ENCODE measurements at places on chromosomes 13 and 19. TPM values are rescaled to one million over a fixed set of nuclear protein-coding genes. Genes with fewer than 3 reads are reported as not detected.

DNA sequence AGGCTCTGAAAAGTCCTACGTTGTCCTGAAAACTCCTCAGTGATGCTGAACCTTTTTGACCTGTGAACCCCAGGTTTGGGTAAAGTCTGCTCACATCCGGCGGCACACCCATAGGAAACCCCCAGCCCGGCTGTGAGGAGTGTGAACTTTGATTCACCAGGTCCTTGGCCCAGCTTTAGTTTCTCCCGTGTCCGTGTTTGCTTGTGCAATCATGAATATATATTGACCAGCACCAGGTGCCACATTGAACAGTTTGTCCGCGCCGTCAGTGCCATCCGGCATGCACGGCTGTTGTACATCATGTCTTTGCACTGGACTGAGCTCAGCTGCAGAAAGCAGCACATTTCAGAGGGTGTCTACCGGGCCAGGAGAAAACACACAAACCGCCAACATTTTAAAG is 45.3 kb downstream of the NFIC start:
- DNase-seq: no peak

The CACNG7 gene
- total RNA-seq: 60.4 TPM

DNA sequence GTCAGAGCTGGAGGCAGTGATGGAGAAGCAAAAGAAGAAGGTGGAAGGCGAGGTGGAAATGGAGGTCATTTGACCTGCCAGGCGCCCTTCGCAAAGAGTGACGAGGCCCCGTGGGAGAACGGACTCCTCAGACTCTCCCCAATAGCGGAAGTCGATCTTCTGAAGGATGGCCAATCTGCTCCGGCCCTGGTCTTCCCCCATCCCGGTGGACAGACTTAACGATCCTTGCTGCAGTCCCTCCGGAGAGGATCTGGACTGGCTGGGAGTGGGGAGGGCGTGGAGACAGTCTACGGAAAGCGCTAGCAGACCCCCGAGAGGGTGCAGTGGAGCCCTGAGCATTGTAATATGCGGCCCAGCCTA is 11.9 kb downstream of the EPS8L1 start:
- DNase-seq: peak; percentile 75

- no peak for DNase-seq
Observed at GRCh38 chr19:7992575-7992974, 12.9 kb downstream of the ELAVL1 start.

DNA sequence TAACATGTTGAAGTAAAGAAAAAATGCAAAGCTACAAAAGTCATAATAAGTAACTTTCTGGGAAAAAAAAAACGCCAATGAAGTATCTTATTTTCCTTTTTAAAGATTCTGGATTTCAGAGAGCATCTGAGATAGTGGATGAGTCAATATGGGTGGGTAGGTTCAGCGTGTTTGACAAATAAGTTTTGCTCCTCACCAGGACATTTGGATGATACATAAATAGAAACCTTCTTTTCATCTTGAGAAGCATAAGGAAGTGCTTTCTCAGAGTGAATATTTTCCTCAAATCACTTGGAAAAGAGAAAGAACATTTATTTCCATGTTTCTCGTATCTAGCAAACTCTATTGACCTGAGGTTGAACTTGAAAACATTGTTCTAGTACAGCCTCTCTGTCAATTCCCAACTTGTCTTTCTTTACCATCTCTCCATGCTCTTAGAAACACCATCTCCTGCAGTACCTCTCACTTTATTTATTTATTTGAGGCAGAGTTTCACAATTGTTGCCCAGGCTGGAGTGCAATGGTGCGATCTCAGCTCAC is 463.2 kb downstream of the KLF5 start:
- no peak for DNase-seq

GRCh38 chr19:49210108-49210900 is 52.7 kb downstream of the TRPM4 start:
- peak; percentile 85 for DNase-seq

The ZNF8 gene
- 24.8 TPM for total RNA-seq

- no peak for DNase-seq
Observed at GRCh38 chr13:34647379-34648150, 294.5 kb upstream of the NBEA start.

GRCh38 chr13:65529541-65529940 is 1700.6 kb downstream of the PCDH9 start:
- no peak for DNase-seq

GRCh38 chr13:35793823-35794222 is 317.3 kb upstream of the MAB21L1 start:
- no peak for DNase-seq

DNA sequence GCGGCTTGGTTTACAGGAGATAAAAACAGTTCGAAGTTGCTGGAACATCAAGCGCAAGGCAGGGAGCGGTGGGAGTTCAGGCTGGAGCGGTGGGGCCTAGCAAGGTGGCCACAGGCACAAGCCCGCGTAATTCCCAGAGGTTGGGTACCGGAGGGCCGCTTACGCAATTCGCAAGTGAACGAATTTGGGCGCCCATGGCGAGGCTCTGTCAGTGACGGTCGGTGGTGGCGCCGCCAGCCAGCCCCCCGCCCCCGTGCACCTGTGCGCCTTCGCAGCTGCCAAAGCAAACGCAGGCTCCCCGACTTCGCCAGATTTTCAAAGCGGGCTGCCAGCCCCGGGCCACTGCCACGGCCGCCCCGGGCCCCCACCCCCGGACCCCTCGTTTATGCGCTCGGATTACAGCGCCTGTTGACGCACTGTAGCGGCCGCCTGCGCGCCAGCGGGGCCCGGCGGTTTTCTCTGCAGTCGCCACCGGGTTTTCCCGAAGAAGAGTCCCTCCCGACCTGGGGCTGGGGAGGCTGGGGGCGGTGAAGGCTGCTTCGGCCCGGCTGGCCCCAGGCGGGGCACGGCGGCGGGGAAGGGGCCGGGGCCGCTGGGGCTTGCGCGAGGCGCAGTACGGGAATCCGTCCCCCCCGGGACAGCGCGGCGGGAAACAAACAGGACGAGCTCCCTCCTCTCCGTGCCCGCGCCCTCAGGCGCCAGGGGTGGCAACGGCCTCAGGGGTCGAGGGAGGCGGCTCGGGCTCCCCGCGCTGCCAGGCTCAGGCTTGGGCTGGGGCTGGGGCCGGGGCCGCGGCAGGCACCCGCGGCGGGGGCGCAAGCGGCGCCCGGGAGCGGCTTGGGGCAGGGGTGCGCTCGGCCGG is 709 bp downstream of the N4BP2L1 start:
- peak; percentile 58 for DNase-seq

The ZNF726 gene
- total RNA-seq: 11.5 TPM

The ARHGAP45 gene
- total RNA-seq: 1.7 TPM

GRCh38 chr19:58409010-58409790 is 751 bp downstream of the ZNF584 start:
- no peak for DNase-seq

The HNRNPM gene
- total RNA-seq: 184 TPM

DNA sequence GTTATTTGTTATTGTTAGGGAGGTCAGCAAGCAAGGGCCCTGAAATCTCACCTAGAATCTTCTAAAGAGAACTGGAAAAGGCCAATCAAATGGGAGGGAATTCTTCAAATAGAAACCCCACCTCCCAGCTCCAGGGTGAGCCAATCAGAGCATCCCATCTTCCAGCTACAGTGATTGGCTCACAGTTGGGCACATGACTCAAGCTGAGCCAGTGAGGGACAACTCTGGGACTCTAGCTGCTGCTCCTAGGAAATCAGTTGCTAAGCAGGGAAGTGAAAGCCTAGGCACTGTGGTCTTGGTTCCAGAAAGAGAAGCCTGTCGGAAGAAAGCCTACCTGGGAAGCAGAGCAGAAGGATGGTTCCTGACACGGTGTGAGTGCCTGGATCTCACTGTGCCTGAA is 13.4 kb downstream of the TM6SF2 start:
- DNase-seq: peak; percentile 50

GRCh38 chr19:7242601-7243258 is 51.5 kb downstream of the INSR start:
- no peak for DNase-seq

DNA sequence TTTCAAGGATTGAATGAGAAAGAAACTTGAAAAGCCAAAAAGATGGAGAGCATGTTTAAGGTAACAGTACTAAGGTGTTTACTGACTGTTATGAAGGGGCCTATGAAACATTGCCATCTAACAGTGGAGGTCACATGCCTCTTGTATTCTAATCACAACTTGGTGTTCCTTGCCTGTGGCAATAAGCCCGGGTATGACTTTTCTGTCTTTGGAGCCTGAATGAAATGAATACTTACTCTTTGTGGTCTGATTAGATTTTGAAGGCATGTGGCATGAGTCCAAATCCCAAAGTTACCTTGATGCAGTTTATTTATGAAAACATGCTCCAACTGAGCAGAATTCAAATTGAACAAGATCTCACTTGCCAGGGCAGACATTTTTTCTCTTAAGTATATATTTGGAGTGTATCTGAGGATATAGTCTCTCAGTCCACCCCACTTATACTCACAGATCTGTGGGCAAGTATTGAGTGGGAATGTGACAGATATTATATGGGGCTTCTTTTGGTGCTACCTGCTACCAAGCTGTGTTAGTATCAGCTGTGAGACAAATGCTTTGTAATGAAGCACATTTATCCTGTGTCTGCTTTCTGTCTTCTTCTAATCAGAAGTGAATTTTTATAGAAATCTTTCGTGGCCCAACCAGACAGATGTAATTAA is 67.5 kb downstream of the B3GLCT start:
- no peak for DNase-seq

The CBLC gene
- total RNA-seq: not detected

- no peak for DNase-seq
Observed at GRCh38 chr13:26219726-26220125, 2.4 kb downstream of the RNF6 start.

GRCh38 chr19:34327851-34328250 is 37.1 kb upstream of the GPI start:
- no peak for DNase-seq

DNA sequence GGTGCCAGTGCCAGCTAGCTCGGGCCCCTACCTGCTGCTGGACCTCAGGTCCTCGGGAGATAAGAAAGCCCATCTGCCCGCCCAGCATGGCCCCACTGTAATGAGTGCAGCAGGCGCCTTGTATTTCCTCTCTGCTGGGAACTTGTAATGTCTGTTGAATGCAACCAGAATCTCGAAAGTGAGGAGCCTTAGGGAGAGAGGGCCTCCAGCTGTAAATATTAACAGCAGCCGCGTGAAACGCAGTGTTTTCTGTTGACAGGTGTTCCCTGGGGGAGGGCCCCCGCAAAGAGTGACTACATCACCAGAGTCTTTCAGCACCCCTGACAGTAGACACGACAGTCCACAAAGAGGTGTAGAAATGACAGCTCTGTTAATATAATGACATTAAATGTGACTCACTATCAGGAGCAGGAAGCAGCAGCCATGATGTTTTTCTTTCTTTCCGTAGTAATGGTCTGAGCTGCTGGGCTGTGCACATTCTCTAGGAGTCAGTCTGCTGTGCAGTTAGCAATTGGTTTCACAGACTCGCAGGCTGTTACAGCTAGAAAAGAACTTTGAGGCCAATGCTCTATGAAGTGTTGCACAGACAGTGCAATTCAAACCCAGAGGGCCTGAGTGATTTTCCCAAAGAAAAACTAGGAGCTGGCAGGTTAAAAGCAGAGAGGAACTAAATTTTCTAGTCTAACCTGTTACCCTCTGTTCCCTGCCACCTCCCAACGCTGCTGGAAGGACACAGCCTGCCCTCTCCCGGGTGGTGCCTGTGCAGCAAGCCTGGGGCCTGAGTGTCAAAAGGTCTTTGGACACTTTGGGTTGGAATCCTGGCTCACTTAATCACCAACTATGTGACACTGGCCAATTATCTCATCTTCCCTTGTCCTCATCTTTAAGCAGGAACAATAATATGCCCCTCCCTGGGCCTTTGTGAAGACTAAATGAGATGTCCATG is 58.6 kb upstream of the WASF3 start:
- DNase-seq: no peak

GRCh38 chr19:4279267-4279529 is 132 bp downstream of the SHD start:
- no peak for DNase-seq

GRCh38 chr19:16175954-16176353 is 2.6 kb upstream of the CIB3 start:
- no peak for DNase-seq

DNA sequence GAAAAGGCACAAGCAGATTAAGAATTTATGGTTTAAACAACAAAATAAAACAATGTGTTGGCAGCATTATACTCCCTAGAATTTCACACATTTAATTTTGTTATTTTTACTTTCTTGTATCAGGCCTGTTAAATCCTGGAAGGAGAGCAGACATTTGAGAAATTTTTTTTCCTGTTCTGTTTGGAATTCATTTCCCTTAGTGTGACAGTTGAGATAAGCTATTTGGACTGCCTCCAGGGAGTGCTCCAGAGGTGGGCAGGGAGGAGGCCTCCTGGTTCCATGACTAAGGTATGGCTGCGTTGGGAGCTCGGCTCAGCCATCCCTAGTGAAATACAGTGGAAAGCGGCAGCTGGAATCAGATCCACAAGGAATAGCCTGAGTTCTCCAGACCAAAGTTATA is 185.7 kb downstream of the KCNRG start:
- no peak for DNase-seq

The PPM1N gene
- 6.6 TPM for total RNA-seq

- no peak for DNase-seq
Observed at GRCh38 chr13:67048821-67049150, 181.3 kb downstream of the PCDH9 start.

- no peak for DNase-seq
Observed at GRCh38 chr13:113511361-113511760, 20.9 kb upstream of the DCUN1D2 start.

DNA sequence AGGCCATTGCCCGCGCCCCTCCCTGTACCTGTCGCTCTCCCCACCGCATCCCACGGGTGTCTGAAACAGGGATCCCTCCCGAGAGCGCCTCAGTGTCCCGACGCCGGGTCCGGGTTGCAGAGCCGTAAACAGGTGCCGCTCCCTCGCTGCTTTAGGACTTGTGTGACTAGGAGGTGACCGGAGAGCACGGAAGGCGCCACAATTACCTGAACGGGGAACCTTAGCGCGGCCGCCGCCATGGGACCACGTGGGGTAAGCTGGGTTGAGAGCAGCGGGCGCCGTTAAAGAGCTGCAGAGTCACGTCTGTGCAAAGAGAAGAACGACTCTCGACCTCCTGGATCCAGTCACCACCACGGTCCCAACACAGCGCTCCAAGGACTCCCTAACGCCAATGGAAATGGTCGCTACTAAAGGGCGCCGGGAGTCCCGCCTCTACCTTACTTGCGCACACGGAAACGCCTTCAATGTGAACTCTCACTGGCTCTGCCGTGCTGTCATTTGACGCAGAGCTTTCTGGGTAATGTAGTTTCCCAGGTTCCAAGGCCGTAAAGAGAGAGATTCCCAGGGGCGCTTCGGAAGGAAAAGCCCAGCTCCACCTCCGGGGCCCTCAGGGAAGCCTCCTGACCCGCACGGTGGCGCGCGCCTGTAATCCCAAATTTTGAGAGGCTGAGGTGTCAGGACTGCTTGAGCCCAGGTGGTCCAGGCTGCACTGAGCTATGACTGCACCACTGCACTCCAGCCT is at the start of gene ZNF552:
Gene ZNF552, minus strand, starts transcription at position 409 of the 742 bp plus-strand sequence. Its CDS starts 170 bp downstream, at position 239.
- DNase-seq: peak; percentile 79

GRCh38 chr13:99124794-99125316 is 75.8 kb upstream of the UBAC2 start:
- DNase-seq: no peak

The ACP5 gene
- total RNA-seq: not detected

The ZNF181 gene
- 11.4 TPM for total RNA-seq

The NCAN gene
- 186 TPM for total RNA-seq
